Adrenal gland (tissue), 19 donors: ENCODE measurements at places on chromosomes 3 and 15.

GRCh38 chr3:67083277-67083676, 85.2 kb downstream of the KBTBD8 start:
- no peak for DNase-seq

DNA sequence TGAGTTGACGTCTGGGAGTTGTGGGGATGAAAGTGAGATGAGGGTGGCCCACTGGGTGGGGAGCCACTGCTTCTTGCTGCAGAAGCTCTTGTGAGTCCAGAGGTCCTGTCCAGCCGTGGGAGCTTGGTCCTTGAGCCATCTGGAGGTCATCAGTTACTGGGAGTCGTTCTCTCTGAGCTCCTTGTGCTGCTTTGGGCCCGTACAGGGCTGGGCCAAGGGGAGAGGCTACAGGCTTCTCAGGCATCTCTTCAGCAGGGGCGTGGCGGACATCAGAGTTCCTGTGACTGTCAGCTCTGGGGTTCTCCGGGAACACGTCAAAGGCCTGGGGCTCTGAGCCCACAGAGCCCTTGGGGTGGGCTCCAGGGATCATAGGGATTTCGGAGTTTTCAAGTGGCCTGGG, 2.6 kb downstream of the PRRT3 start:
- DNase-seq: no peak

DNA sequence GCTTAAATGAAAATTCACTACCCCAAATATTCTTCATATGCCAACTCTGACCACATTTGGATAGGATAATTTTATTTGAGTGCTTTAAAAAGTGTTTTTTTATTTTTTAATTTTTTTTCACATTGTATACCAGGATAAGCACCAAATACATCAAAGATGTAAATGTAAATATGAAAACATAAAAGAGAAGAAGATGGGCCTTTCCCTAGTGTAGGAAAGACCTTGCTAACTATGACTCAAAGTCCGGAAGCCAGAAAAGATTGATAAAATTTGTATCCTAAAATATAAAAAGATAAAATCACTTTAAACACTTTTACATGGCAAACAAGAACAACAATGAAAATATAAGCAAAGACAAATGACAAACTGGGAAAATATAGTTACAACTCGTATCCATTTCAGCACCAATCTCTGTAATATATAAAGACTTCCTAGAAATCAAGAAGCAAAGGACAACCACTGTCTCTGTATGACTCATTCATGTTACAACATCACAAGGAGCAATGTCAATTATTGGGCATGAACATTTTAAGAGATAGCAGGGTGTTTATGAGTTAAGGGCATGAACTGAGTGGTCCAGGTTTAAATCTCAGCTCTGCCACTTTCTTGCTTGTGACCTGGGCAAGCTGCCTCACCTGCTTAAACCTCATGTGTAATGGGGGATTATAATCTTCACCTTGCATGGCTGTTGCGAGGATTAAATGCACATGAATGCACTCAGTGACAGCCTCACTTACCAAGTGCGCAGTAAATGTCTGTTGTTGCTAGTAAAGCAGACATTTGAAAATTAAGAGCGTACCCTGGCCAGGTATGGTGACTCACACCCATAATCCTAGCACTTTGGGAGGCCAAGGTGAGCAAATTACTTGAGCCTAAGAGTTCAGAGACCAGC, 25.3 kb upstream of the ARHGEF3 start:
- no peak for DNase-seq

- DNase-seq: no peak
Observed at GRCh38 chr3:177279118-177279815, 82.0 kb upstream of the TBL1XR1 start.

GRCh38 chr3:86814321-86814720, 176.6 kb downstream of the VGLL3 start:
- DNase-seq: no peak

DNA sequence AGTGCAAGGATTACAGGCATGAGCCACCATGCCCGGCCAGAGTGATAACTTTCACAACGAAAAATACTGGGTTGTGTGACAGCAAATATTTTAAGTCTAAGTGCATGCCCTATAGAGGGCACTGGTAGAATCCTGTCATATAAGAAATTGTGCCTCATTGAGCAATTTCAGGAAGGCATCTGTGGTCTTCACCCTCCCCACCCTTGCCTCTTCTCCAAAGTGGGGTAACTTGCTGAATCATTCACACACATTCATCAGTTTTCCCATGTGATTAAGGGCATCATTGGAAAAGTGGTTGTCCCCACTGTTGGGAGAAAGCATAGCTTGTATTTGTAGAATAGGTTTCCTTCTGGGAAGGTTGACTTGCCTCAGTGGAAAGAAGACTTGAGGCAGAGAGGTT, 9.2 kb downstream of the MITF start:
- no peak for DNase-seq

GRCh38 chr15:80476036-80476435, 71.9 kb downstream of the ARNT2 start:
- DNase-seq: no peak

- DNase-seq: no peak
Observed at GRCh38 chr15:93800805-93801204, 430.6 kb upstream of the MCTP2 start.

DNA sequence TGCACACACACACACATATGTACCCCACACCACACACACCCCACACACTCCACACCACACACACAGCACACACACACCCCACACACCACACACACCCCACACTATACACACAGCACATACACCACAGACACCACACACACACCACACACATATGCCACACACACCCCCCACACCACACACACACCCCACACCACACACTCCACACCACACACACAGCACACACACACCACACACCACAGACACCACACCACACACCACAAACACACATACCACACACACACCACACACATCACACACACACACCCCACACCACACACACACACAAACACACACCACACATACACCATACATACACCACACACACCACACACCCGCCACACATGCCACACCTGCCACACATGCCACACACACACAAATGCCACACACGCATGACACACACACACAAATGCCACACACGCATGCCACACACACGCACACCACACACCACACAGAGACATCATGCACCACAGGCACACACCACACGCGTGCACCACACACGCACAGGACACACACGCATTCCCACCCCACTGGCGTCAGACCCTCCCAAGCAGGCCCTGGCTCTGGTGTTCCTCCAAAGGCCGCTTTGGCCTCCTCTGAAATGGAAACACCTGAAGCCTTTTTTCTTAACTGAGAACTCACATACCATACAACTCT, 15.7 kb downstream of the CHST13 start:
- DNase-seq: peak; percentile 4

DNA sequence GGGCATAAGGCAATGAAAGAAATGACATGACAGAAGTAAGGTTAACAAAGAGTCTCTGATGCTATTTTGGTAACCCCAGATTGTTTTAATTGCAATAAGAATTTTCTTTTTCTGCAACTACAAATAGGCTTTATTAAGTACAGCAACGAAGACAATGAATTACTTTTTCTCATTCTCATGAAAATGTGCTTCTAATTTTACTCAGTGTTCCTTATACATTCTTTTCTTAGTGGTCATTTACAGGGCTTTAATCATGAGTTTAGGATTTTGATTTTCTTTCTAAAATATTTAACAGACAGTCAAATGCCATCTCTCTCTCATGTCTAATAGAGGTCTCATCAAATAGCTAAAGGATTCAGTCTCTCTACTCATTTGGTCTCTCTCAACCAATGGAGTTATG, 452.1 kb downstream of the RAP2B start:
- DNase-seq: no peak

GRCh38 chr3:159879146-159879545, 109.5 kb upstream of the IL12A start:
- DNase-seq: no peak
